ENCODE measurements at places on chromosomes 13 and 19.

DNA sequence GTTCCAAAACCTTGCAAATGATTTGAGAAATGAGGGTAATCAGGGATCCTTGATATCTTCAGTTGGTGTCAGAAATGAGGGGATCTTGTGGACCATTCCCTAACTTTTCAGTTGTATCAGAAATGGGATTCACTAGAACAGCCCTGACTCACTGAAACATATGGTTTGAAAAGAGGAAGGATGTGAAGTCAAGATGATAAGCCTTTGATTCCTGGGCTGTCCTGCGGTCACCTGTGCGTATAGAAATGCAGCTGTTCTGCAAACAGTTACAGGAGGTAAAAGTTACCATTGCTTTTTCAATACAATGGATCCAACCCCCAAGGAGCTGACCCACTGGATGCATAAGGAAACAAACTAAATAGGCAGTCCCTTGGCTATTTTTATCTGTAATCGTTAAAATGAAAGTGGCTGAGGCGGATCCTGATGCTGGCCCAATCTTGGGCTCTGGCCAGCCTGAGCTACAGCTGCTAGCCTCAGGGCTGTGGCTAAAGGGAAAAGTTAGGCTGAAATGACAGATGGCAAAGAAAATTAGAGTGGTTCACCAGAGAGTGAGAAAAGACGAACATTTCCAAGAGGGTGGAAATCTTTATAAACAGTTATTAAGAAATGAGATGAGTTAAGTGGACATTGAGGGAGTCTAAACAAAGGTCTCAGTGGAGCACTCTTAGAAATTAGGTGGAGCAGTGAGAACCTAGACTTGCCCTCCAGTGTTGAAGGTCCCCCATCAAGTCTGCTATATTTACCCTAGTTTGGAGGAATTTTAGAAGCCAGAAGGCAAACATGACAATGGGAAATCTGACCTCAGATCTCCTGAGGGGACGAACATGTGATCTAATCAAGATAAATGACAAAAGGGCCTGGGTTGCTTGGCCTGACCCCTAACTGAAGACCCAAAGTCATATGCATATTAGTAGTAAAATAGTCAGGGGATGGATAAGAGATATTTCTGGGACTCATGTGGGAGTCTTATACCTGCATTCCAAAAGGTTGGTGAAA, 7.6 kb downstream of the SIGLECL1 start:
- DNase-seq: no peak

- no peak for DNase-seq
Measured at GRCh38 chr19:42480335-42481095, 37.8 kb upstream of the CXCL17 start.

GRCh38 chr13:51849145-51850101, 4.4 kb upstream of the TMEM272 start:
- peak; percentile 21 for DNase-seq

DNA sequence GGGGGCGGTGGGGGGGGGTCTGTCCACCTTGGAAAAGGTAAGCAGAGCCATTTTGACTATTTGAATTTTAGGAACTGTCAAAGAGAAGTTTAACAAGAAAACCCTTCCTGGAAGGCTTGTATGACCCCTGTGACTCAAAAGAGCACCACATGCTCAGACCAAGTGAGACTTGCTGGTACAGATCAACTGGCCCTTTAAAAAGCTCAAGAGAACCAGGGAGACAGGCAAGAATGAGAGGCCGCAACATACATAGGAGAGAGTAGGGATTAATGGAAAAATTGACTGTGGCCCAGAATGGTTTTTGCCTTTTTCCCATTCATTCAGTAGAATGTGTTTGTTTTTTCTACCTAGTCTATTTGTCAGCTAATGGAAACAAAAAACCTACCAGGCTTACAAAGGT, 26.2 kb upstream of the ATP8A2 start:
- no peak for DNase-seq

GRCh38 chr19:29248332-29248844, 35.4 kb upstream of the UQCRFS1 start:
- no peak for DNase-seq

DNA sequence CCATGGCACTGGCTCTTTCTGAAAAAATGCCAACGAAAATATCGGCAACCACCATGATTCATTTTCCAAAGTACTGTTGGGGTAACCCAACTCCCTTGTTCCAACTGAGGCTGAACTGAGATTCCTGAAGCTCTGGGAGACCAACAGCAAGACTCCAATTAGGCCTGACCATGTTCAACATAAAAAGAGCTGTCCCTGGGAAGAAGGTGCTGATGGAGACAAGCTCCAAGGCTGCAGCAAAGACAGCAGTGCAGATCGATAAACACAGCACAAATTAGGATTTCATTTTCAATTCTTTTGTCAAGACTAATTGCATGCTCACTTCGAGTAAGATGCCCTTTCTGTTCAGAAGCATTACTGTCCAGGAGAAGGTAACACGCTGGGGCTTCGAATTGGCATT, 968.0 kb downstream of the UQCRFS1 start:
- no peak for DNase-seq

GRCh38 chr19:48997972-48998371, 4.3 kb downstream of the RUVBL2 start:
- peak; percentile 76 for DNase-seq

- no peak for DNase-seq
Measured at GRCh38 chr19:43623889-43624670, 4.7 kb upstream of the ZNF428 start.

- DNase-seq: peak; percentile 61
Measured at GRCh38 chr19:3586127-3586626, 899 bp downstream of the GIPC3 start.

- DNase-seq: no peak
Measured at GRCh38 chr19:44571830-44572580, 41.4 kb upstream of the IGSF23 start.

GRCh38 chr13:32376642-32377415, 51.1 kb downstream of the N4BP2L1 start:
- DNase-seq: no peak

- DNase-seq: no peak
Measured at GRCh38 chr13:113114511-113115362, 7.9 kb upstream of the F10 start.

- no peak for DNase-seq
Measured at GRCh38 chr13:20057963-20058362, 99.4 kb downstream of the ZMYM2 start.

All from NCI-H69 (cell line).